Activated naive CD4-positive, alpha-beta T cell treated with anti-CD3 and anti-CD28 coated beads for 36 hours (primary cell): ENCODE measurements at places on chromosomes 4 and X.

GRCh38 chr4:186204686-186205085, 13.3 kb downstream of the CYP4V2 start:
- peak; percentile 22 for DNase-seq

GRCh38 chr4:13700021-13700857, 72.7 kb upstream of the BOD1L1 start:
- no peak for DNase-seq

- DNase-seq: no peak
These were observed 9.3 kb upstream of the RFC1 start for GRCh38 chr4:39375478-39375877.

GRCh38 chrX:21683941-21684340, 25.8 kb upstream of the KLHL34 start:
- no peak for DNase-seq
